ELF-1 (cell line): ENCODE measurements at places on chromosomes 6 and 20.

DNA sequence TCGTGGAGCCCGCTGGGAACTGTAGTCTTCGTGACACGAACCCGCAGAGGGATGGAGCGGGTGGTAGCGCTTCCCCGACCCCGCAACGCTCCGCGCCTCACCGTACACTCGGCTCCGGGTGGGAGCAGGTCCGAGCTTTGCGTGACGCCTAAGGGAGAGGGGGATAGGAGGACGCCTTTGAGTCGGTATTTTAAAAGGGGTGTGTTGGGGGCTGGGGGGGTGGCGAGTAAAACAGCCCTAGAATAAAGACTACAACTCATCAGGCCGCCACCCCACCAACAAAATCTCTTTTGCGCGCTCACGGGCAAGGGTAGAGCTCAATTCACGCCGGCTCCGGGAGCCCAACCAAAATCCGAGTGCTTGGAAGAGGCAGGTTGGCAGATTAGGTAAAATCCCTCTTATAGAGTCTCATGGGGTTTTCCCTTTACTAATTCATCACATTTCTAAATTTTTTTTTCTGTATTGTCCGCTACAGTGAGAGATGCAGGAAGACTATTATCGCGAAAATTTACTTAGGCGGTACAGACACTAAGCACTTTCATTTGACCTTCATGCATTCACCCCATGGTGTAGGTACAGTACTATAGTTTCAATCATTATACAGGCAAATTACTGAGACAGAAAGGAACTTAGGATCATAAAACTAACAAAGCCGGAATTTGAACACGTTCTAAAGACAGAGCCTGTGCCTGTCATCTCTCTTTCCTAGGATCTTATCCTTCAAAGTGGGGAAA, 706 bp upstream of the SNX14 start:
- DNase-seq = no peak

DNA sequence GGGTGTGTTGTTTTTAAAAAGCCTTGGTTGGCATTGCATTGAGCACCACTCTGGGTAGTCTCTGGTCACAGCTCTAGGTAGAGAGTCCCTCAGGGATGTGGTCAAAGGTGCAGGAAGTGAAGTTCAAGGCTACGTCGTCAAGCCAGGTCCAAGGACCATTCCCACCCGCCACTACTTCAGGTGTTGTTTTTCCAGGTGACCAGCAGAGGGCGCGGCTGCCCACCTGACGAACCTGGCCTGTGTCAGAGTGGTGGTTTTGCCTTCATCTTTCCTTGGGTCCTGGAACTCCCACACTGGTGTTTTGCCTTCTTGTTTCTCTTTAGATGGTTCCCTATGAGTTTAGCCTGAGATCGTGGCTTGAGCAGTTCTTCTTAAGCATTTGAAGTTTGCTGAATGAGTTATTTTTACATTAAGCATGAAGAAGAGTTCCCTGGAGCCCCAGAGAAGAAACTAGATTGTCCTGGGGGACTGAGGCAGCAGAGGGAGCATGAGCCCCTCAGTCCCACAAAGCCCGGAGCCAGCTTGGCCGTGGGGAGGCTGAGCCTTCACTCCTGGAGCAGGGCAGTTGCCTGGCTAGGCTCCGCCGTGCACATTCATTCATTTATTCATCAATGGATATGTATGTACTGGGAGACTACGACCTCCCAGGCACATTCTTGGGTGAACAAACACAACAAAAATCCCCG, 5.6 kb upstream of the PHACTR3 start:
- DNase-seq = peak; percentile 59

GRCh38 chr6:149127212-149127611, 190.3 kb upstream of the TAB2 start:
- DNase-seq = no peak

- DNase-seq = peak; percentile 49
Observed at GRCh38 chr6:99241905-99242534, 107.5 kb downstream of the FAXC start.

GRCh38 chr6:13124131-13124530, 204.2 kb downstream of the TBC1D7 start:
- no peak for DNase-seq

- no peak for DNase-seq
Observed at GRCh38 chr6:94501516-94501915, 1075.8 kb upstream of the MANEA start.

DNA sequence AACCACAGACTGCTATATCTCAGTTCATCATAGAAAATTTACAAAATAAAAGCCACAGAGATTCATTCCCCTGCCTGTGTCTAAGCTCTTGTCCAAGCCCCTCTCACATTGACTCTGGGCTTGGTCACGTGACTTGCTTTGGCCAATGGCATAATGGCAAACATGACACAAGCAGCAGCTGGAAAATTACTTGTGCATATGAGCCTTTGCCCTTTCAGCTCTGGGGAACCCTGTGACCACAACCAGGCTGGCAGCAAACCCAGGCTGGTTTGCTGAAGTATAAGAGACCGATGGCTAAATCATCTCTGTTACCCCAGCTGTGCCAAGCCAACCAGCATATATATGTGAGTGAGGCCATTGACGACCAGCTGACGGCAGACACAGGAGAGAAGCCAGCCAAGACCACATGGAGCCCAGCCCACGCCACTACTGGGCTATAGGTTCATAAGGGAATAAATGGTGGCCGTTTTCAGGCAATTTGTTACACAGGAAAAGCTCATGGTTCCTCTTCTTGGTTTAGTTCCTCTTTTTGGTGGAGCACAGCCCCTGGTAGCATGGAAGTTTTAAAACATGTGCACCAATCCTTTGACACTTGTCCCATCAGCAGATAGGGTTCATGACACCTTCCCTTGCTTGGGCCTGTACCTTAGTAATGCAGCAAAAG, 31.8 kb upstream of the RSPO4 start:
- DNase-seq = no peak

- DNase-seq = no peak
Observed at GRCh38 chr20:20872428-20872827, 160.0 kb upstream of the RALGAPA2 start.

DNA sequence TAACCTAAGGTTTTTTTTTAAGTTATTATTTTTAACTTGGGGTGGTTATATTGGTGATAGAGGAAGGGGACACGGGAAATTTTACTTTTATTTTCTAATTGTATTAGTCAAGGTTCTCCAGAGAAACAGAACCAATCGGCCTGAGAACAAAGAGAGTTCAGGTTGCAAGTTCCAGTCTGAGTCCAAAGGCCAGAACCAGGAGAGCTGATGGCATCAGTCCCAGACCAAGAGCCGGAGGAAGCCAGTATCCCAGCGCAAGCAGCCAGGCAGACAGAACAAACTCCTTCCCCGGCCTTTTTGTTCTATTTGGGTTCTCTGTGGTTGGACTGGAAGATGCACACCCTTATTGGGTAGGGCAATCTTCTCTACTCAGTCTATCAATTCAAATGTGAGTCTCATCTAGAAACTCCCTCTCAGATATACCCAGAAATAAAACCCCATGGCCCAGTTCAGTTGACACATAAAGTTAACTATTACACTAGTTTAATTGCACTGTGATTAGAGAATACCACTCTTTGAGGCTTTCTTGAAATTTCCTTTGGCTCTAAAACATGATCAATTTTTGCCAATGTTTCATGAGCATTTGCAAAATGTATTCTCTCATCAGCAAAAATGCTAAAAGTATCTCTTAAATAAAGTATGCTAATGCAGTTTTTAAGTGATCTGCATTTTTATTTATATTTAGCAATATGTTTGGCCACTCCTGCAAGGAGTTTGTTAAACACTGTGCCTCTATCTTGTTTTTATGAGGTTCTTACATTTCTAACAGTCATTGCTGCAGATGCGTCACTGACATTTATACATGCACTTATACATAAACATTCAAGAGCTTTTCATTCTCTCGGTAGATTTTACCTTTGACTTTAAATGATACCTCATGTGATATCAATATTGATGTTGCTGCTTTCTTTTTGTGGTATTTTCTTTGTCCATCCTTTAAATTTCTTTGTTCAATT, 103.2 kb upstream of the SSTR4 start:
- DNase-seq = no peak

- no peak for DNase-seq
Observed at GRCh38 chr20:15895126-15895525, 678.1 kb downstream of the KIF16B start.
